ENCODE measurements at places on chromosomes 3 and 15.
A peak's percentile ranks its signal among the peaks of the same experiment; 100 is the strongest.

DNA sequence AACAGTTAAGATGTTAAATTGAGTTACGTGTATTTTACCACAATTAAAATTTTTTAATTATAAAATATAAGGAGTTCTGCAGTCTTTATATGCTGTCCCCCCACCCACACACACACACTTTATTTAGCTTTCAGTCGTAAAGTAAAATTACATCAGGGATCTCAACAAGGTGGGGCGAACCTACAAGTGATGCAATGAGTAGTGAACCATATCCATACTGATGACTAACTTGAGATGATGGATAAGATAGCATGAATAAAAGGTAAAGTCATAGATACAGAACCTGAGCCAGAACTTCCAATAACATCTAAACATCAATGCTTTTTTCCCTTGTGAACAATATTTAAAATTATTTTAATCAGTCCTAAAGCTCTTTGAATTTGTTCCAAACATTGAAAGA is 77.2 kb downstream of the VPS13C start:
- DNase-seq = no peak

DNA sequence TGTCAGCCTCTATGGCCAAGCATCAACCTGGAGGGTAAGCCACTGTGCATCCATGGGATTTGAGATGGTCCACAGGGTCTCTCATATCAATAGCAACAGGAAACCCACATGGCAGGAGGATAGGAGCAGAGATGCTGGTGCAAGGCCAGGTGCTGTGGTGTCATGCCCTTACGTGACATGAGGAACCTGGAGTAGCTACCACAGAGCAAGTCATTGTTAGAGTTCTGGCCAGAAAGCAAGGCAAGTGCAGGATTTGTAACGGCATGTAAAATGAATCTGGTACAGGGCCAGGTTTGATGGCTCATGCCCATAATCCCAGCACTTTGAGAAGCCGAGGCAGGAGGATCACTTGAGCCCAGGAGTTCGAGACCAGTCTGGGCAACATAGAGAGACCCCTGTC is 14.8 kb upstream of the ZNF774 start:
- peak; percentile 77 for DNase-seq

GRCh38 chr15:74167891-74168331 is 5.6 kb upstream of the ISLR start:
- no peak for DNase-seq

- DNase-seq = peak; percentile 65
Observed at GRCh38 chr3:154120961-154121700, at the start of gene ARHGEF26. TSS of gene ARHGEF26 (plus strand) at chr3:154121390. CDS start at chr3:154121993, 603 bp downstream.

DNA sequence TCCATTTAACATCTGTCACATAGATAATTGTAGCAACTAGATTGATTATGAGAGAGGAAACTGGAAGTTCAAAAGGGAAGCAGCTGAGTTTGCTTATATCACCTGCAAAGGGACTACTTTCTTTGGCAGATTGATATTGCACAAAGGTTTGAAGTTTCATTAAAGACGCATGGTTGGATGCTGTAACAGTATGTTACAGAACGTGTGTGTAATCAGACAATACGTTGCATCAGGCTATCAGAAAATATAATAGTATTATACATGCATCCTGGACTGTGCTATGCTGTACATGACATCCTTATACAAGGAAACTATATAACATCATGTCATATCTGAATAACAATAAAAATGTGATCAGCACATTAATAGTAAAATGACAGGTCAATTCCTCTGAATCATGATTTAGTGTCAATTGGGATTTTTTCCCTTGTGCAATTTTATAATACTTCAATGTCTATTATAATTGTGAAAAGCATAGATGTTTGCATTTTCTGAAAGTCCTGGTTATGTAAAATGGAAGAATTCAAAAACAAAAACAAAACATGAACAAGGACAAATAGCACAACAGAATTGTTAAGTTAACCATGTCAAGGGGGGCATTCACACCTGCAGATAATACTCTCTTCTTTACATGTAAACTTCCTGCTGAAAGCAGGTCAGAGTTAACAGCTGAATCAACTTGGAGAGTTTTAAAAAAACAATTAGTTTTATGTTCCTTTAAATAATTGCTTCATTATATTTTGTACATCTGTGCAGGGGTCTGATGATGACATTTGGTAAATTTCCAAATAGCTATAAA is 283.2 kb upstream of the KCNH8 start:
- no peak for DNase-seq

- DNase-seq = no peak
Observed at GRCh38 chr3:171225708-171226107, 199.2 kb upstream of the SLC2A2 start.

DNA sequence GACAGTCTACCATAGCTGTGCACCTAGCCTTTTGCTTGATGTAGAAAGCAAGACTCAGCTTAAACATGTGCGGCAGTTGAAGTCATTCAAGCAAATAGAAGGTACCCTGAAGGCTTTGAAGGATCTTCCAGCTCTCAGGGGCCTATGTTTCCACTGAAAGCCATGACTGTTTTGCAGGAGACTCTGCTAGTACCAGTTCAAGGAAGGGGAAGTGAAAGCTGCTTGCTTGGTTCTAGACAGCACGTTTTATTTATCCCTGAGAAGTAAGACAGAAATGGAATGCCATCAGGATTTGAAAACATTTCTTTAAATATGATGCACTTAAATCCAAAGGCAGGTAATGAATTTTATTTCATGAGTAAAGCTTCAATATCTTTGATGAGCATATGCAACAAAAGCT is 311.4 kb downstream of the PDCD6IP start:
- no peak for DNase-seq

GRCh38 chr3:36032180-36033047 is 347.9 kb upstream of the STAC start:
- DNase-seq = no peak

Measured in common myeloid progenitor, CD34-positive (primary cell).